H7 (cell line): ENCODE measurements at places on chromosomes 1 and 21.

- DNase-seq, result no peak
Measured at GRCh38 chr1:222229672-222230312, 318.1 kb downstream of the HHIPL2 start.

DNA sequence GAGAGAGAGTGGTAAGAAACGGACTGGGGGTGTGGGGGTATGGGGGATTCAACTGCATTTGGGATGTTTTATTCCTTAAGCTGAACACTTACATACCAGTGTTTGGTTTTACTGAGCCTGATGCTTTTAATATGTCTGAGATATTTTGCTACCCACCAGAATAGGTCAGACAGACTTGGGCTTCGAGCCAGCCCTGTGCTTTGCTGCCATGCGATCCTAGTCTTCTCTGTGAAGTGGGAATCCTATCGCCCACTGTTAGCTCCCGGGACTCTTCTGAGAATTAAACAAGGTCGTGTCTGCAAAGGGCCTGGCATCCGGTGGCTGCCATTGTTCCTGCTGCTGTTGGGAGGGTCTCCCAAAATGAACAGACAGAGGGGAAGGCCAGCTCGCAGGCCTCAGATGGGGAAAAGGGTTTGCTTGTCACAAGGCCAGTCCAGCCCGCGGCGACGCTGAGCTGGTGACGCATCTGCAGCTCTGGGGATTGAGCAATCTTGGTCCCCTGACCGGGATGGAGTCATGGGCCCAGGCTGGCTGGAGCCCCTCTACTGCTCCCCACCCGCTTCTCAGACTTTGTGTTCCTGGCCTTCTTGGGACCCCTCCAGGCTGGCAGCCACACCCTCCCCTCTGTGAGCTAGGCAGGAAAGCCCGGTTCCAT lies 26.9 kb upstream of the ECE1 start:
- peak; percentile 24 for DNase-seq

DNA sequence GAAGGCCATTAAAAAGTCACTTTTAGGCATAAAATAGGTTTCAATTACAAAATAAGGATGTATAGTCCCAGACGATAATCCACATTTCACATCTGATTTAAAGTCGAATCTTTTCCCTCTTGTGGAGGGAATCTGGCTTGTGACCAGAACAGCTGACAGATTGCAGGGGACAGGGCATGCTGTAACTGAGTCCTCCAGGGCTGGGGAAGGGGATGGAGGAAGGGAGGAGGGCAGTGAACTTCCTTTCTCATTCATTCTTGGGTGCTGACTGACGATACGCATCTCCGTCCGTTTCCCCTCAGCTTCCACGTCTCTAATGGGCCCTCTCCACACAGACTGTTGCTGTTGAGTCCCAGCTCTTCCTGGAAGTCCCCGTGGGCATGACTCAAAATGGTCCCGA lies 108.1 kb upstream of the CSF3R start:
- peak; percentile 39 for DNase-seq

DNA sequence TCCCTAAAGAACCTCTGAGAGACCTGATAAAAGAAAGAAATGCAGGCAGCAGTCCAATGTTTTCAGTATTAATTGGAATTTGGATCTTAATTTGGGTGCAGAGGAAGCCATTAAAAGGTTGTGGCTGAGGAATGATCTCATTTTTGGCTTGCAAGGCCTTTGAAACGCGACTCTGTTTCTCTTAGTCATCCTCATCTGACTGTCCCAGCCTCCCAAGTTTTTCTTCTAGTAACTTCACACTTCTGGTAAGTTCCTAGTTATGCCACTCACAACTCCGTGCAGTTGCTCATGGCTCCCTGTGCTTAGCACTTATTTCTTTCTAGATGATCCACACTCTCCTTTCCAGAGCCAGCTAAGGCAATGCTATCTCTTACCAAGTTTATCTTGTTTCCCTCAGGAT lies 147.4 kb upstream of the USP24 start:
- no peak for DNase-seq

DNA sequence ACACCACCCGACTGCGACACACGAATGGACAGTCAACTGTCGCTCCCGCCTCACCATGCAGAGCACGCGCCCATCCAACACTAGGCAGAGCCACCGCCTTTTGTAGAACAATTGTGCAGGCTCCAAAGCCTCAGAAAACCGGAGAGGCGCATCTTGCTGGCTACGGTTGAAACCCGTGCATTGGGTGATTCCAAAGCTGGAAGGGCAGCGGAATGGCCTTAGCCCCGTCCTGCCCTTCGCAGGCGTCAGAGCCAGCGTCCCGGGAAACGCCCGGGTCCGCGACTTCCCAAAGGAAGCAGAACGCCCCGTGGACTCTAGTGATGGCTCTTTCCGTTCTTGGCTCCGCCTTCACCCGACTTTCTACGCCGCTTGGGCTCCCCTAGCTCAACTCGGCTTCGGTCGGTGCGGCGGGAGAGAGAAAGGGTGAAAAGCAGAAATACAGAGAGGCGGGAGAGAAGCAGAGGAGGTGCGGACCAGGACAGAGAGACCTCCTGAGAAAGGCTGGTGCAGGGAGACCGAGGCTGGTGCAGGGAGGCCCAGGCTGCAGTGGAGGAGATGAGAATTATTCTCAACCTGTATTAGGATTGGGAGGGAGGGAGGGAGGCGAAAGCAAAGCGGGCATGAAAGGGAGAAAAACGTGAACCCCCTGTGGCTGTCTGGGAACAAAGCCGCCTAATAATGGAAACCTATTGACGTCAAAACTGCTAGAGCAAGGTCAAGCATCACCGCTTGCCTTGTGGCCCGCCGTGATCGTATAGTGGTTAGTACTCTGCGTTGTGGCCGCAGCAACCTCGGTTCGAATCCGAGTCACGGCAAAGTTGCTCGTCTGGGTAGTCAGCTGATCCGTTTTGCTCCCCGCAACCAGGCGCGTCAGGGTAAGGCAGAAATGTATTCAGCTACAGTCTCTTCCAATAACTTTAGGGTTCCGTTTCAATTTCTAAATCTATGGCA lies 99.5 kb downstream of the PRKAB2 start:
- peak; percentile 68 for DNase-seq

GRCh38 chr1:192604979-192605620 lies 29.5 kb downstream of the RGS1 start:
- DNase-seq, result no peak
